Midbrain (tissue), 1 donor: ENCODE measurements at places on chromosomes 2 and 18.
A peak's percentile ranks its signal among the peaks of the same experiment; 100 is the strongest.

DNA sequence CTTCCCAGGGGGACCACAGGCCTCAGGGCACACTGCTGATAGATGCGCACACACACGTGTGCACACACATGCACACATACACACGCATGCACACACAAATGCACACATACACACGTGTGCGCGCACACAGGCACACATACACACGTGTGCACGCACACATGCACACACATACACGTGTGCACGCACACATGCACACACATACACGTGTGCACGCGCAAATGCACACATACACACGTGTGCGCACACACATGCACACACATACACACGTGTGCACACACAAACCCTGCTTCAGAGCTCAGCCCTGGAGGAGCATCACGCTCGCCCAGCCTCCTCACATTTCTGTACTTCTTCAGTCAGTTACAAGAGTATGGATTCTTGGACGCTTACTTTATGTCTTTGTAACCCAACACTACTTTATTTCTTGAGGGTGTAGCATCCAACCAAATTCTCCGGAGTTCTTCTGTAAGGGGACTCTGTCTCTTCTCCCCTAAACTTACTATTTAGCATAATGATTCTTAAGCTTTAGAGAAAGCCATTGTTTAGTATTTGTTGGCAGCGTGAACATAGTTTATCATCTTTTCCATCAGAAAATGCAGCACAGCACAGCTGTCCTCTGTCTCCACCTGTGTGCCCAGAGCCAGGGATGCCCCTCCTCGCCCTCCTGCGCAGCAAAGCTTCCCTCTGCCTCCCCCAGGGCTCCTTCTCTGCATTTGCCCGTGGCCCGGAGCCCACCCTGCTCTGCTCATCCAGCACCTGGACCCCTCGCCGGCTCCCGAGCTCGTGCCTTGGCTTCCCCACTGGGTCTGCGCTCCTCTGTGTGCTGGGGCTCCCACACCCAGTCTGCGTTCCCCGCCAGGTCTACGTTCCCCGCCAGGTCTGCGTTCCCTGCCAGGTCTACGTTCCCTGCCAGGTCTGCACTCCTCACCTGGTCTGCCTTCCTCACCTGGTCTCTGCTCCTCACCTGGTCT lies 74.4 kb upstream of the CTDP1 start:
- no peak for DNase-seq

GRCh38 chr18:36736094-36736493 lies 92.7 kb downstream of the TPGS2 start:
- DNase-seq = no peak

DNA sequence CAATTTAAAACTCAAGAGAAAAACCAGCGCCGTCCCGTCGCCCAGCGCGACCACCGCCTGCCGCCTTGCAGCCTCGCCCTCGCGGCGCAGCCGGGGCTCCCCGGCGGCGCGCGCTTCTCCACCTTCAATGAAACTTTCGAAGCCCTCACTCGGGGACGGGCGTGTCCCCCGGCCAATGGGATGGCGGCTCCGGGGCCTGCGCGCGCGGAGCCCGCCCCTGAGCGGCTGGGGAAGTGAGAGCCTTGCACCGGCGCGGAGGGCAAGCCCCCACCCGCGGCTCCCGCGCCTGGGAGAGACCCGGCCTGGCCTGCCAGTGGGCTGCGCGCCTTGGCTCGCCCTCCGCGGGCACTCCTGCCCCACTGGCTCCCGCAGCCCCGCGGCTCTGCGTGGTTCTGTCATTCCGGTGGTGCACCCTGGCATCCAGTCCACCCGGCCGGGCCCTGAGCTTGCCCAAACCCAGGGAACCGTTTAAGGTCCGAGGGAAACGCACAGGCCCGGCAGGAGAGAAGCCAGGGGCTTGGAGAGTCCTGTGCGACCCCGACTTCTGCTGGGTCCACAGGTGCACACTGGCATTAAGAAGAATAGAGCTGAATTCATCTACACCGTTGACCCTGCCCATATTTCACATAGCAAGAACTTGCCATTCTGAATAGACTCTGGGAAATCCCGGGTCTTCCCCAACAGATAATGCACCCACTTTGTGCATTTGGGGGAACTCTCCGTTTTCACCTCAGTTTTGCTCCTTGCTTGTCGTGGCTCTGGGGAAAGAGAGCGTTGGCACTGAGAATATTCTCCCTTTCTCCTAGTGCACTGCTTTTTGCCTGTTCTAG lies at the start of gene PIEZO2:
Gene PIEZO2, minus strand, starts transcription at position 129 of the 830 bp plus-strand sequence. CDS start 981 bp downstream, outside the sequence.
- DNase-seq = peak; percentile 82

- no peak for DNase-seq
Observed at GRCh38 chr2:7588295-7588694, 671.1 kb downstream of the RNF144A start.

DNA sequence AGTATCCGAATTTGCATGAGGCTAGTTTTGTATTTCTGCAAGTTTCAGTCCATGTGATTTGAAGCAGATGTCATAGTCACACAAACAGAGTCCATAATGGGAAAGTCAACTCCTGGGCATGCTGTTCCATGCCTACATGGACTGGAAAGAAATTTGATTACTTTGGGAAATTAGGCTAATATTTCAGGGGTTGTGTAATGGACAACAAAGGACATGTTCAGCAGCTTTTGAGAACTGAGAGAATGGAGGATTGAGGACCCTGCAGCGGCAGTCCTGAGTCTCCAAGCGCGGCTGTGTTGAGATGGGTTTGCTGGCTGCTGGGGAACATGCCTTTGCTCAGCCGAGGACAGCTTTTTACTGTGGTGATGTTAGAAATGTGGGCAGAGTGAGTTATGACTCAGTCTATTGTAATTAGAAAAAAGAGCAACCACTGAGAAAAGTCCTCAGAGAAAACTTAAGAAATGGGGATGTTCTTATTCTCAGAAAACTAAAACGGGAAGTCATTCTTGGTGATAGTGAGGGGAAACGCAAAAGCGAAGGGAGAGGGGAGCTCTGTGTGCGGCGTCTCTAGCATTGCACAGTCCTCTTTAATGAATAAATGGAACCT lies 149.2 kb downstream of the FAM210A start:
- DNase-seq = no peak

- DNase-seq = no peak
Observed at GRCh38 chr18:8450898-8451665, 158.2 kb upstream of the RAB12 start.

GRCh38 chr2:101401906-101402305 lies 14.6 kb upstream of the CREG2 start:
- no peak for DNase-seq

GRCh38 chr18:71233177-71233576 lies 944.3 kb downstream of the SOCS6 start:
- no peak for DNase-seq

- DNase-seq = no peak
Observed at GRCh38 chr2:162477011-162477410, 133.1 kb downstream of the GCA start.

DNA sequence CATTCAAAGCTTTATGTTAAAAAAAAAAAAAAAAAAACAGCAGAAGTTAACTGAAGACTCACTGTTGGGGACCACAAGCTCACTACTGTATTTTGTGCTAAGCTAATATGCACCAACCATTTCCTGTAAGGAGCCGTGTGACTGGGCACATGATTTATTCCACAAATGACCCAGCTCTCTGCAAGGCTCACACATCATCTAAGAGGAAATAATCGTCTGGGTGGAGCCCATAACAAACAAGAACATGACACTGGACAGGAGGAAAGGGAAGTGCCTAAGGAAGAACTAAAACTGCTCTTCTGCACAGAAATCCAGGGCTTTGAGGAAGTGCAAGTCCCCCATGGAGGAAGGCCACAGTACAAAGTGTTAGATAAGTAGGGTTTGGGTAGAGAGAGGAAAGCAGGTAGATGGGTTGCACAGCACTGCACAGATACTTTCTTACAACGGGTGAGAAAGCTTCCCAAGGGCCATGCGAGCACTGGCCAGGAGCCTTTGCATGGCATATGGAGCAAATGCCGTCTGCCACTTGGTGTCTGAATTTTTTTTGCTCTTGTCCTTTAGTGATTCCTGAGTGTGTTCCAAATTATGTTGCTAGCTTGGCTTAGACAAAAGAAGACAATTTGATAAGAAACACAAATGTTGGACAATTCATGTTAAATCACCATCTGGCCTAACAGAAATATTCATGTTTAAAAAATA lies 24.4 kb downstream of the NFE2L2 start:
- DNase-seq = peak; percentile 72

DNA sequence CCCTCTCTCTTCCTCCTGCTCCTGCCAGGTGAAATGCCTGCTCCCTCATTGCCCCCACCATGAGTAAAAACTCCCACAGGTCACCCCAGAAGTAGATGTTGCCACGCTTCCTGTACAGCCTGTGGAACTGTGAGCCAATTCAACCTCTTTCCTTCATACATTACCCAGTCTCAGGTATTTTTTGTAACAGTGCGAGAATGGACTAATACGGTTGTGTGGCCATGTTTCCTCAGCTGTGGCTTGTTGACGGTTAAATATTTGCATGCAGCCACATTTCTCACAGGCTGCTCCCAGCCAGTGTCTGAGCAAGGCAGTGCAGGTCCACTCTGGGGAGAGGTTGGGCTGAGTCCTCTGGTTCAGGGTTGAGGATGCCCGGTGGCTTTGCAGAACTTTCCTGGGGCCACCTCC lies 27.8 kb upstream of the COPS8 start:
- no peak for DNase-seq

DNA sequence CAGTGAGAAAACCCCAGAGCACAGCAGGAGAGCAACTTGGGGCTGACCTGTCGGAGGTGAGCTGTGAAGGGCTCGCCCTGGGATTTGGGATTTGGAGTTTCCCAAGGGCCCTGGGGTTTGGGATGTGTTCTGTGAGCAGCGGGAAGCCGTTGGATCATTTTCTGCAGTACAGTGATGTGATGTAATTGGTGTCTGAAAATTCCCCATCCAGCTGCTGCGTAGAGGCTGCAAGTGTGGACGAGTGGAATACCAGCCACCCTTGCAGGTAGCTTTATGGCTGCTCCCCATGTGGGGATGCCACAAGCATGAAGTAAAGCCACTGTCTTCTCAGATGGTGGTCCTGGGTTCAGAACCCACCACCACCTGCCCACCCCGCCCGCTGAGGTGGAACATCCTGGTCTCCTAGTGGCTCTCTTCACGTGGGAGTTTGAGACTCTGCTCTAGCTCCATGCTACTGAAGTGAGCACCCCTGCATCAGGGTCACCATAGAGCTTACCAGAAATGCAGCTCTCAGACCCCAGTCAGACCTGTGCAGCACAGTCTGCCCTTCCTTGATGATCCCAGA lies 15.0 kb downstream of the IMPA2 start:
- DNase-seq = no peak

DNA sequence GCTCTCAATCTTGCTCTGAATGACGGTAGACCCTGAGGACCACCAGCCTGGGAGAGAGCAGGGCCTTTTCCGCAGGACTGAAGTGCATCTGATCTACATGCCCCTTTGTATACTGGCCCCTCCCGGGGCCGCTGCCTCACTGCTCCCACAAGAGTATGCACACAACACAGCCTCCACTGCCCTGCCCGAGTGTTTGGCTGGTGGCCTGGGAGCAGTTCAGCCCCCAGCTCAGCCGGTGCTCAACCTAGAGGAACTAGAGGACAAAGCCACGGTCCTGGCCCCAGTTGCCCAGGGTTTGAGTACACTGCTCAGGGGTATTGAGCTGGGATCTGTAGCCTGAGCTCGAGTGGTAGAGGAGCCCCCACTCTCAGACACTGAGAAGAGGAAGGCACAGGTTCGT lies 118.9 kb upstream of the CAB39 start:
- no peak for DNase-seq

DNA sequence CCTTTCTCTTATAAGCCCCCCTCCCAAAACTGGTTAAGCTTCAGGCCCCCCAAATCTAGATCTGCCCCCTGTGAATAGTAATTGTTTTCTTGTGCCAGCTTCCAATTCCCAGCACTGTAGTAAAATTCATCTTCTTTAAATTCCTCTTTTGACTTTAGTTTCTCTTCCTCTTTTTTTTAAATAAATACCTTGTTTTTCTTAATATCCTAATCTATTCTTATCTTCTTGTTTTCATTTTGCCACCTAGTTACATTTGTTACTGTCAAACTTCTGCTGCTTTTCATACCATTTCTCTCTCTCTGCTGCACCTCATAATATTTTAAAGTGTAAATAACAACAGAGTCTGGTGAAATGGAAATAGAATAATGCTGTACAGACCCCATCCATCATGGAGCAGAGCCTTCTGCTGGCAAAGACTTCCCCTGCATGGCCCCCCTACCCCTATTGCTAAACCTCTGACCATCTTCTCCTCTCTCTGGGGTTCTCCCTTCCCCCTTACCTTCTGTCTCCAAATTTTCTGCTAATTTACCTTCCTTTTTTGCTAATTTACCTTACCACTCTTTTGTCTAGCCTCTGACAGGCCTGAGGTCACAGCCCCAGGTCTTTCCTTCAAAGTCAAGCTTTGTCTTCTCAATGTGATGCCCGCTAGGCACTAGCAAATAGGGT lies 94.9 kb upstream of the PAPOLG start:
- no peak for DNase-seq

GRCh38 chr2:19349911-19350677 lies 8.3 kb downstream of the OSR1 start:
- DNase-seq = peak; percentile 75

DNA sequence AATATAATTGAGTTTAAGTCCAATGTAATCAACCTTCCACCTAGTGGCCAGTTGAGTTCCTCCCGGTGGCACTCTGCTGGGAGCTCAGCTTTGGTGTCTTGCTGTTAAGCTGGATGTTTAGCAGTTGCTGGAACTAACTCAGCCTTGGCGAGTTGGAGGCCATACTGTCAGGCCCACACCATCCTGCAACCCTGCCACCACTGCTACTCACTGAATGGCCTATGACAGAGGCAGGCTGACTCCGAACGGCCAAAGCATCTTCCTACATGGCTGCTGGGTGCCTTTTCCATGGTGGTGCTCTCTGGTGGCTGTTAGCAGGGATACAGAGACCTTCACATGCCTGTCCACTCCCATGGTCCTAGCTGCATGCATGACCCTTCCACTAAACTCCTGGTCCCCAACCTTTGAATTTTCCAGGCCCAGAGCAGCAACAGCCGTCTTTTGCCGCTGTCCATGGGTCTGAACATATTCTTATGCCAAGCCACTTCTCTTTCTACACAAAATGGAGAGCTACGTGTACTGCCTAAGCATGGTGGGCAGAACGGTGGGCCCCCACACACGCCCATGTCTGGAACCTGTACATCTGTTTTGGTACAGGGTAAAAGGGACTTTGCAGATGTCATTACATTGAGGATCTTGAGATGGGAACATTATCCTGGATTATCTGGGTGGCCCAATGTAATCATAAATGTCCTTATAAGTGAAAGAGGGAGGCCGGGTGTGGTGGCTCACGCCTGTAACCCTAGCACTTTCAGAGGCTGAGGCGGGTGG lies 15.0 kb upstream of the TRAF3IP1 start:
- DNase-seq = no peak

DNA sequence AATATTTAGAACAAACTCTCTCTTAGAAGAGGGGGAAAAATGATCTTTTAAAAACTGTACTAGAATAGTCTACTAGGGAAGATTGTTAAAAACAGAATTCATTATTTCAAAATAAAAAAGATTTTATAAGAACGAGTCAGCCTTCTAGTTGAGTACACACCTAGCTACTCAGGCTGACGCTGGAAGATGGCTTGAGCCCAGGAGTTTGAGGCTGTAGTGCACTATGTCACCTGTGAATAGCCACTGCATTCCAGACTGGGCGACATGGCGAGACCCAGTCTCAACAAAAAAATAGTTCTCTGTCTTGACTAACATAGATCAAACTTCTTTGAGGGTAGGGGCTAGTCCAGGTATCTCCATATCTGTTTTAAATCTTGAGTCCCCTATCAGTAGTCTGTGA lies 33.9 kb downstream of the ERLEC1 start:
- no peak for DNase-seq
